ENCODE measurements at places on chromosomes 3 and 15.

DNA sequence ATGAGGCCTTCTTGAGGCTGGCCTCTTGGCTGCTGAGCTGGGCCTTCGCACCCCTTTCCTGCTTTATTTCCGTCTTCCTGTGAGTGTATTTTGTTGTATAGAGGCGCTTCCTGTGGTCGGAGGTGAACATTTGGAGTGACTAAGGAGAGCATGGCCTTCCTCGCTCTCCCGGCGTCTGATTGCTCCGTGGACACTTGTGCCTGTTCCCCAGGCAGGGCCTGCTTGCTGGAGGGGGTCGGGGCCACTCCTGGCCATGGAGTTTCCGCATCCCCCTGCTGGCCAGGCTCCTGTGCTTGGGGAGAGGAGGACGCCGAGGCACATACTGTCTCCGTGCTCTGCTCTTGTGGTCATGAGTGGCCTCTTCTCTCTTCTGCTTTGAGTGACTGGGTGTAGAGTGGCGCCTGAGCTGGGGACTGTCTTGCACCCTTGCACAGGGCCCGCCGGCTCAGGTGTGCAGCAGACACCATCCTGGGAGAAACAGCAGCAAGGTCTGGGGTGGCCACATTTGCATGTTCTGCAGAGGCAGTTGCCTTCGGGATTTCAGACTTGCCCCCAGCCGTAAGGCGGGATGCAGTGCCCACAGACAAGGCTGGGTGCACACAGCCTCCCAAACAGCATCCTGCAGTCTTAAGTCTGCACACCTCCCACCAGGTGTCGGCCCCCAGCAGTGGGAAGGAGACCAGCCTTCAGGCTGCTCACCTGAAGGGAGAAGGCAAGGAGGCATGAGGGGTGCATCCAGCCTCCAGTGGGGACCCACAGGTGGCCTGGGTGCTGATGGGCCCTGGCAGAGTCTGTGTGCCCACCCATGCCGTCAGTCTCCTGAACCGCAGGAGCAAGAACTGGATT is 16.4 kb downstream of the KLF13 start:
- no peak for DNase-seq

GRCh38 chr3:46905213-46905560 is 27.7 kb downstream of the PTH1R start:
- no peak for DNase-seq

- no peak for DNase-seq
These were observed 78.4 kb downstream of the NR2E3 start for GRCh38 chr15:71888797-71889196.

DNA sequence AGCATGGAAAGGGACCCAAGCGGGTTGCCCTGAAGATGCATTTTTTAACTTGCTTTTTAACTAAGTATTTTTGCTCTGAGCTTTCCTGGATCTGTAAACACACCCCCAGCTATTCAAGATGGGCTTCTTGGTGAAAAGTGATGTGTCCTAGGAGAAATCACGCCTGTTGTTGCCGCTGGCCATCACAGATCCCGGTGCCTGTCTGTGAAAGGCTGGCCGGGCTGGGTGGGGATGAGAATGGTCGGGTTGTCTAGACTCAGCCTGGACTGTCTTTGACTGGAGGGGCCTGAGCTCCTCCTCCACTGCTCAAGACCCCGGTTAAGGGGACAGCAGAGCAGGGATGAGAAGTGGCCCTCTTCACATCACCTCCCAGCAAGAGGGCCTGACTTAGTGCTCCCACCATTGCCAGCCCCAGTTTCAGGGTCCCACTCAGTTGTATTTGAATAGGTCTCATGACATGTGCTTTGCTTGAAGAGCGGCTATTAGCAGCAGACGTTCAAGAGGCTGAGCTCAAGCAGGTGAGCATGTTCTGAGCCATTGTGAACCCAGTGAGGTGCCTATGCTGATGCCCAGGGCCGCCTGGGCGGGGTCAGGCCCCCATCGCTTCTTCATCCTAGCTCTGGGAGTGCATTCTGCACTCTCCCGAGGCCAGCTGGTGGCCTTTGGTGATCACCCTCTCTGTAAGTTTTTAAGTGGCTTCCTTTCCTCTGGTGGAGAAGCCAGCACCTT is 79.9 kb downstream of the IGF1R start:
- no peak for DNase-seq

GRCh38 chr3:14139771-14140170 is 14.9 kb downstream of the TMEM43 start:
- DNase-seq, result no peak

- no peak for DNase-seq
These were observed 21.5 kb downstream of the FAM174B start for GRCh38 chr15:92634060-92634459.

DNA sequence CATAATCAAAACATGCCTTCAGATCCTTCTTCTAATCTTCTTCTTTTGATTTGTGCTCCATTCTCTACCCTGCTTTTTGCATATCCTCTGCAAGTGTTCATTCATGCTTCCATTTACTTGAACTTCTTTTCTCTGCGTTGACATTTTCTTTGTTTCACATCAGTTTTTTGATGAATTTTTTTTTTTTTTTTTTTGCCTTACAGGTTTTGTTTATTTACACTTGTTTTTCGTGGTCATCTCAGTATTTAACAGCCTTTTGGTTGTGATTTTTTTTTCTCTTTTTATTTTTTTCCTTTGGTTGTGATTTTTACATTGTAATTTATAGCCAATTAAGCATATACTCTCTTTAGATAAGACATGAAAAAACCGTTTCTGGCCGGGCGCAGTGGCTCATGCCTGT is 11.8 kb upstream of the SHQ1 start:
- no peak for DNase-seq

DNA sequence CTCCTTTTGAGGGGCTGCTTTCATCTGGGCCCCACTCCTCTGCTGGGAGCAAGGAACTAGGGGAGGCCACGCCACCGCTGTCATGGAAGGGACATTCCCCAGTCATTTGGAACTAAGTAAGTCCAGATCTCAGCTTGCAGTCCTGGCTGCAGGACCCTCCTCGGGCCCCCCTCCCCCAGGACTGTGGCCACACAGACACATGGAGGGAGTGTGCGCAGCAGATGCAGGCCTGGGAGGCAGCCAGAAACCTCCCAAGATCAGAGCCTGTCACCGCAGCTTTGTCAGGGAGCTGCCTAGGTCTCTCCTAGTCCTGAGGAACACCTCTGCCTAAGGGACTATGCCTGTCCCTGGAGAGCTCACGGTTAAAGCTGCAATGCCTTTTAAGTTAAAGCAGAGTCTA is 7.3 kb upstream of the SEMA3F start:
- no peak for DNase-seq

DNA sequence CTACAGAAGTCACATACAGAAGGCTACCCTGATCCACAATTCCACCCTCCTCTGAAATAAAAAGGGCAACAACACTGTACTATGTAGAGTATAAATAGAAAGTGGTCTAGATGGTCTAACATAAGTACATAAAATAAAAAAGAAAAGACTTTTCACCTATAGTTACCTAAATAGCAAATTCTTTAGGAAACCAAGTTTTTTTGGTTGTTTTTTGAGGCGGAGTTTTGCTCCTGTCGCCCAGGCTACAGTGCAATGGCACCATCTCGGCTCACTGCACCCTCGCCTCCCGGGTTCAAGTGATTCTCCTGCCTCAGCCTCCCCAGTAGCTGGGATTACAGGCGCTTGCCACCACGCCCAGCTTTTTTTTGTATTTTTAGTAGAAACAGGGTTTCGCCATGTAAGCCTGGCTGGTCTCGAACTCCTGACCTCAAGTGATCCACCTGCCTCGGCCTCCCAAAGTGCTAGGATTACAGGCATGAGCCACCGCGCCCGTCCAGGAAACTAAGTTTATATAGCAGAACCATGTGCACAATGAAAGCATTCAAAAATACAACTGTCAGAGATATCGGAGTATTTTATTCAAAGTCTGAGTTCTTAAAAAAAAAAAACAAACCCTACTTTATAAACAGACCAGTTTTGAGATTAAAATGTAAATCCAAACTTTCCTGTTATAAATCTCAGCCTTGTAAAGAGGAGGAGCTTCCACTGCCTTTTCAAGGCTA is 1.7 kb downstream of the SIN3A start:
- no peak for DNase-seq

- no peak for DNase-seq
These were observed 38.0 kb upstream of the TM4SF1 start for GRCh38 chr3:149415484-149415883.

GRCh38 chr3:181050738-181051137 is 61.2 kb upstream of the DNAJC19 start:
- no peak for DNase-seq

DNA sequence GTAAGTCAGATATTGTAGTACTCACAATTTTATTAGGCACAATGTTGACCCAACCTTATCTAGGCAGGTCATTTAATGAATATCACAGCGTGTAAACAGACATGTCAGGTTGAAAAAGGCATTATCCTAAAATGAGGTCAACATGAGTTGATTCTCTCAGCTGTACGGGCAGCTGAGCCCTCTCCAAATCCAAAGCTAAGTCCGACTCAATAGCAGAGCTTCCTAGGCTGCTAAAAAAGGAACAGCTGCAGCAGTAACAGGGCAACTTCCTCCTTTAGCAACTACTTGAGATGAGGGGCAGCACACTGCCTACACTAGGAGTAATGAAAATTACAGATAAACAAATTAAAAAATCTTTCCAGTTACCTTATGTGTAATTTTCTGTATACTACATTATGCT is 189.2 kb downstream of the CADM2 start:
- DNase-seq, result no peak

DNA sequence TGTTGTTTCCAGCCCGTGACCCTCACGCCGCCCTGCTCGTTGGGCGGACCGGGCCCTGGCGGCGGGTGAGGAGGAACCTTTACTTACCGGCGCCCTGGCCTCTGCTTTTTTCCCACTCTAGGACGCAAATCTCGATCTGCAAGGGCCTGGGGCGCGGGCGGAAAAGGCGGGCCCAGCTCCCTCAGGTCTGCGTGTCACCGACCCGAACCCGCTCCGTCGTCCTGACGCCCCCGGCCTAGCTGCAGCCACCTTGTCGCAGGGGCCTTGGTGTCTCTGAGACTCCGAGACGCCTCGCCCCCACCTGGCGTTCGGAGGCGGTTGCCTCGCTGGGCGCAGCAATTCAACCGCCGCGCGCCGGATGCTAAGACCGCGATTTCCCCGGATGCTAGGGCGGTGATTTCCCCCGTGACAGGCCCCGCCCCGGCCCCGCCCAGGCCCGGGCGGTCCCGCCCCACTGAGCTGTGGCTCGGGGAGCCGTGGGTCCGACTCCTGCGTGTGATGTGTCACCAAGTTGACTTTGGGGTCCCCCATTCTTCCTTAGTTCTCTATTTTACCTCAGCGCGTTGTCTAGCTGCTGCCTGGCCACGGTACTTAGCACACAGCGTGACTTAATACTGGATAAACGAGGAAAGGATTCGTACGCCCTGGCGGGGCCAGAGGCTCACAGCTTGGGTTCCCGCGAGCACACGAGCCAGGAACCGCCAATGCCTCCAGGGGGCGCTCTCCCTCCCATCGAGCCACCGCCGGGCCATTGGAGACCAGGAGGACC is at the start of gene RPL39L:
RPL39L (minus strand) TSS at position 371 of the 769 bp plus-strand sequence. CDS start 18,196 bp downstream, outside the sequence.
- DNase-seq, result peak; percentile 70

DNA sequence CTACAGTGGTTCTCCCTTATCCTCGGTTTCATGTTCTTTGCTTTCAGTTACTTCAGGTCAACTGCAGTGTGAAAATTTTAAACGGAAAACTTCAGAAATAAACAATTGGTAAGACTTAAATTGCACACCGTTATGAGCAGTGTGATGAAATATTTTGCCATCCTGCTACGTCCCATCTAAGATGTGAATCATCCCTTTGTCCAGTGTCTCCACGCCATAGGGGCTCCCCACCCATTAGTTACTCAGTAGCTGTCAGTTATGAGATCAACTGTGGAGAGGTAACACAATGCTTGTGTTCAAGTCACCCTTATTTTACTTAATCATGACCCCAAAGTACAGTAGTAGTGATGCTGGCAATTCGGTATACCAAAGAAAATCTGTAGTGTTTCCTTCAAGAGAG is 47.4 kb downstream of the TJP1 start:
- no peak for DNase-seq

DNA sequence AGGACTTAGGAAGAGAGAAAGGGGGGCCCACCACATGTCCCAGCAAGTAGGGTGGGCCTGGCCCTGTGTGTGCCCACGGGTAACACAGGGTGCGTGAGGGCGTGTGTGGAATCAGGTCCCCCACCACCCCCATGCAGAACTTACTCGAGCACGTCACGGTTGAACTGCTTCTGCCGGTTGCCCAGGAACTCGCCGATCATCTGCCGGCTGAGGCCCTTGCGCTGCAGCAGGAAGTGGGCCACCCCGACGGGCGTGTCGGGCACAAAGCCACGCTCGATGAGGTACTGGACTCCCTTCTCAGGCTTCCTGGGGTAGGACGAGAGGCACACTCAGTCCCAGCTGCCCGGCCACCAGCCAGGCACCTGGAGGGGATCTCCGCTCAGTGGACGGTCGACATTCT is 83.1 kb upstream of the RPL32 start:
- DNase-seq, result no peak

- no peak for DNase-seq
These were observed 1.6 kb downstream of the CALML4 start for GRCh38 chr15:68203486-68203885.

- no peak for DNase-seq
These were observed 78.9 kb upstream of the DGKG start for GRCh38 chr3:186440891-186441290.

DNA sequence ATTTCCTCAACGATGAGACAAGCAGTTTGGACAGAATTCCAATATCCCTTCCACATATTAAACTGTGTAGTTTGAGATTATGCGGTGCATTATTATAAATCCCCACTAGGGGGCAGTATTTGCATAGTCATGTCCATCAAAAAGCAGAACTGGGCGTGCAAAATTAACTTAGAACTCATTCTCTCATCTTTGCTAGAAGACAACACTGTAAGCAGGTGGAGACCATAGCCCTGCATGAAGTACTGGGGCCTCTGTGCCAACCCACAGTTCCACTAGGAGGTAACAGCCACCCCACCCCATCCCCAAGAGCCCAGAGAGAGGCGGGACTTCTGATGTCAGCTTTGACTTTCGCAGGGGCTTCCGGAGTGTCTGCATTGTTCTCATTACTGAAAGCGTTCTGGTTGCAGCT is 106.6 kb upstream of the TMC3 start:
- peak; percentile 51 for DNase-seq

DNA sequence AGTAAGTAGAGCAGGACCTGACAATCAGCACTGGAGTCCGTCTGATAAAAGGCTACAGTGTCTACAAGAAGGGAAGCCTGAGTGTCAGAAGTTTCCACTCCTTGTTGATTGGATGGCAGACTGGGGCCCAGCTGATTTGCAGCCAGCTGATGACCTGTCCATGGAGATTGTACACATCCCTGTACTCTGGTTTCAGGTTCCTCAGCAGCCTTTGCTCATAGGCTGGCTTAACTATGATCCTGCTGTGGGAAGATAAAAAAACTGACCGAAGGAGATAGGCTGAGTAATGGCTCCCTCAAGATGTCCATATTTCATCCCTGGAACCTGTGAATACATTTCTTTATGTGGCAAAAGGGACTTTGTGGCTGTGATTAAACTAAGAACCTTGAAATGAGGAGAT is 11.7 kb upstream of the LACTB start:
- DNase-seq, result no peak

- no peak for DNase-seq
These were observed 42.1 kb upstream of the RARB start for GRCh38 chr3:25385807-25386460.

Measured in cerebellum (tissue), 4 donors.